CD4-positive, alpha-beta T cell treated with Interleukin-1 beta for 1 hour (primary cell): ENCODE measurements at places on chromosomes 2 and 18.

- no peak for DNase-seq
Measured at GRCh38 chr2:5685225-5685624, 7.0 kb upstream of the SOX11 start.

DNA sequence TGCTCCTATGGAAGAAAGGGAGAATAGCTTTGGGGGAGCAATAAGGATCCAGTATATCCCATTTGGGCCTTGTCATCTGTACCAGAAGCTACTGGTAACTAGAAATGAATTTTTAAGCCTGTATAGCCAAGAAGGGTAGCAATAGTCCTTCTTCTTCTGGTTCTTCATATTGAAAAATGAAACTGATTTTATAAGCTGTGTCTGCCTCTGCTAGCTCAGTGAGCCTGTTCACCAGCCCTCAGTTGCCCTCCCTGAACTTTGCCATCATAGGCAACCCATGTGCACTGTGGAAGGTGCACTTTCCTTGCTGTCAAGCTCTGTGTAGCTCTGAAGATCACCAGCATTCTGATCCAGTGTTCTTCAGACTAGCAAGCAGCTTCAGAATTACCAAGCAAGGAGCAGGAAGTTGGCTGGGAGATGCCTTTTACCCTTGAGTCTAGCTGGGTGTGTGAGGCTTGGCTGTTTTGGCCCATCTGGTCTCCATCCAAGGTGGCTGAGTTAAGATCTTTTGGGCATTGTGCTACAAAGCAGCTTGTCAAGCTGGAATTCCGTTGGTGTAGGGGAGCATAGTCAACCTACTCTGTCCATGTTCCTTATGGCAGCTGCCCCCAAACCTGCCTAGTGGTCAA lies 55.8 kb upstream of the MGAT5 start:
- no peak for DNase-seq

- no peak for DNase-seq
Measured at GRCh38 chr2:199460846-199461710, 3.3 kb upstream of the SATB2 start.

DNA sequence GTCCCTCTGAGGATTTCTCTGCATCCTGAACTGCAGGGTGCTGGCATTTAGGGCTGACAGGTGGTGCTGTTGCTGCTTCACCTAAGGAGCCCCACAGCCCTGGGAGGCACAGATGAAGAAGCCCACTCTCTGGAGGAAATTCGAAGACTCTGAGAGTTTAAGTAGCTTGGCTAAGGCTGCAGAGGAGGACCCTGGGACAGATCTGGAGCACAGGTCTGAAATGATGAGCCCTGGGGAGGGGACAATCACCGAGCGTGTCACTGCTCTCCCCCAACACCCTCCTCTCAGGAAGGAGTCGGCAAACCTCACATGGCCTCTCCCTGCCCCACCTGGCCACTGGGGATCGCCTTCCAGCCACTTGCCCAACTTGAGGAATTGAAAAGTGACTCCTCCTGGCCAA lies 18.6 kb downstream of the CYP27C1 start:
- no peak for DNase-seq

- DNase-seq = no peak
Measured at GRCh38 chr2:227154986-227155774, 8.8 kb downstream of the COL4A4 start.

DNA sequence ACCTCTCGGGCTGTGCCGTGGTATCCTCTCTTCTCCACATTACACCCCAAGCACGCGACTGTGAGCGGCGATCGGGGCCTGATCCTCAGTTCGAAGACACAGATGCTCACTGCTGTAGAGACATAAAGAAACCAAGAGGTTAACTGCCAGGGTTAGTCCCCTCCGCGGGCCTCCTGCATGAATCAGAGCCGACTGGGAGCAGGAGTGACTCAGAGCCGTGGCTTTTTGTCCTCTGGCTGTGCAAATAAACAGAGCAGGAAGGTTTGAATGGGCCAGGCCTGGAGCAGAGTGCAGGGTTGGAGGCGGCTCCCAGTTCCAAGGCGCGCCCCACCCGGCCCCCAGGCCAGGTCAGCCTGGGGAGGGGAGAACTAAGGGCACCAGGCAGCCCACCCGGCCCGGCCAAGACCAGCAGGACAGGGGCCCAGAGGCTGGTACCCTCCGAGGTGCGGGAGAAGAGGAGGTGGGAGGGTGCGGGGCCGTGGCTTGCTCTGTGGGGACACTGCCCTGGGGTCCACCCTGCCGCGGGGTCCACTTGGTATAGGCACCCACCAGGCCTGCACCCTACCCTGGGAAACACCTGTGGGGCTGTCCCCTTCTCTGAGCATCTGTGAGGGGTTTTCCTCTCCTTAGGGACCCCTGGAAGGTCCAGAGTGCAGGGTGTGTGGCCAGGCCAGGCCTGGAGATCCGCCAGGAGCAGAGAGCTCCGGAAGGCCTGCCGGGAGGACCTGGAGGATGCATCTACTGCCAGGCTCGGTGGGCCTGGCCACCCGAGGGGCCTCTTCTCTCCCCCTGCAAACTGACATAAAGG lies 16.5 kb downstream of the TWIST2 start:
- no peak for DNase-seq

DNA sequence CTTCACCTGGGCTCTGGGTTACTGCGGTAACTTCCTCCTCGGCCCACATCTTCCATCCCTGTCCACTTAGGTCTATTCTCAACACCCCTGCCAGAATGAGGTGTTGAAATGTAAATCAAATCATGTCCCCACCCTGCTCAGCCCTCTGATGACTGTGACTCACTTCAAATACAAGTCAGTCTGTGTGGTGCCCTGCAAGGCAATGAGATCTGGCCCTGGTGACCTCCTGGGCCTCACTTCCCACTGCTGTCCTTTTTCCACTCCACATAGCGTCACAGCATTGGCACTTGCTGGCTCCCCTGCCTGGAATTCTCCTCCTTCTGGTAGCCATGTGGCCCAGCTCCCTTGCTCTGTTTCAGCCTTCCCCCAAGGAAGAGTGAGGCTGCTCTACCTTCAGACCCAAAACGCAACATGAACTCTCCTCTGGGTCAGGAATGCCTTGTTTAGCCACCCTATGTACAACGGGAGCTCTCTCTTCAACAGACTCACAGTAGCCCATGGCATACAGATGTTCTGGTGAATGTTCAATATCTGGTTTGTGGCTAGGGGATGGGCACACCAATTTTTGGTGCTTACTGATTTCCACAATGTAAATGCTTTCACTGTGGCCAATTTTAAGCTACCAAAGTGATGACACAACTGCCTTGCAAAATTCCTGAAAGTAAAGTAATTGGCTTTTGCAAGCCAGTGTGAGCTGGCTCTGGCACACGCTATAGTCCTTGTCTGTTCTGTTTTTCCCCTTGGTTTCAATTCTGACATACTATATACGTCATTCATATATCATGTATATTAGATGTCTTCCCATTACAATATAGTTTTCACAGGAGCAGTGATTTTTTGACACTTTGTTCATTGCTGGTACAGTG lies 550.3 kb upstream of the HS6ST1 start:
- DNase-seq = no peak

DNA sequence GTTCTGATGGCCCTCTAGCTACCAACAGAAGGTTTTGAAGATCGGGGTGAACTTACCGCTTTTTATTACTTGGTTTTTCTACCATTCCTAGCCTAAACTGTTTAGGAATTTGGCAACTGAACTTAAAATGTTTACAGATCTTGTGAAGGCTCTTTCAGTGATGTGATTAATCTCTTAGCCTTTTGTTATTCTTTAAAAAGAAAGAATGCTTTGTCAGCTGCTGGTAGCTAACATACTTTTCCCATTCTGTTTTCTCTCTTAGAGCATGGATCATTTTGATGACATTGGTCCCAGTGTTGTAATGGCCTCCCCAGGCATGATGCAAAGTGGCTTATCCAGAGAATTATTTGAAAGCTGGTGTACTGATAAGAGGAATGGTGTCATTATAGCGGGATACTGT lies 18.1 kb downstream of the CPSF3 start:
- DNase-seq = no peak
